ENCODE measurements at places on chromosomes 2 and 18.
A peak's percentile ranks its signal among the peaks of the same experiment; 100 is the strongest.

- DNase-seq, result peak; percentile 58
These were observed 75.3 kb downstream of the VSNL1 start for GRCh38 chr2:17615728-17616351.

DNA sequence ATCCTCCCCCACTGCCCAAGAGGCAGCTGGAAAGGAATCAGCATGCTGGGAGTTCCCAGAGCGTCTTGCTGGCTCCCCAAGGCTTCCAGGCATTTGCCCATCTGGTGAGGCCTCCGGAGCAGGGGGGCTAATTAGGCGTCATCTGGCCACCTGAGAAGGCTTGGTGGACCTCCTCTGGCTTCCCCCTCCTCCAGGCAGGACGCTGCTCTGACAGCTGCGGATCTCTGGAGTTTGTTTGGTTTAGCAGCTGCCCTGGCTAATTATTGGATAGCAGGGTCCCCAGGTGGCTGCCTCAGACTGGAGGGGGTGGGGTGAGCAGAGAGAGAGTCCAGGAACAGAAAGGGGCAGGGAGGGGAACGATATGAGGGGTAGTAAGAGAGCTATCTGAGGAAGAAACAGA, 425.2 kb upstream of the MEX3C start:
- DNase-seq, result no peak

DNA sequence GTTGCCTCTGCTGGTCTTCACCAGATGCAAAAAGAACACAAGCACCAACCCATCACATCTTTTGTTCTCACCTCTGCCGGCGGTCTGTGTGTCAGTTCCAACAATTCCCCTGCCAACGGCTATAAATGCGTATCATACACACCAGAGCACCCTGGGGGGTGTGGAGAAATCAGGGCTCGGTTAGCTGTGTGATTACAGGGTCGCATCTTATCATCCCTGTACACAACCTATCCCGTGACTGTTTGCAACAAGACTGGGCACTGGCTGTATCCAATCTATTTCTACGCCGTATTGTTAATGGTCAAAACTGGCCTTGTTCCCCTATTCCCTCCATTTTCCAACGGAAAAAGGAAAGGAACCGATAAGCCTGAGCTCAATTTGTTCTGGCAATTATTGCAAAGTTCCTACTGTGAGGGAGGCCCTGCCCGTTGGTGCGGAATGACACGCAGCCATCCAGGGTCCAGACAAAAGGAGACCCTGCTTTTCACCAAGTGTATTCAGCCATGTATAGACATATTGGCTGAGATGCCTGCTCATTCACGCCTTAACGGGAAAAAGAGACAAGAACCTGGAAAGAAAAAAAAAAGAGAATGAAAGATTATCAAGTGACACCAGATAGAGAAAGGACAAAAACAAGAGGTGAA, 136.9 kb downstream of the CDH20 start:
- no peak for DNase-seq

DNA sequence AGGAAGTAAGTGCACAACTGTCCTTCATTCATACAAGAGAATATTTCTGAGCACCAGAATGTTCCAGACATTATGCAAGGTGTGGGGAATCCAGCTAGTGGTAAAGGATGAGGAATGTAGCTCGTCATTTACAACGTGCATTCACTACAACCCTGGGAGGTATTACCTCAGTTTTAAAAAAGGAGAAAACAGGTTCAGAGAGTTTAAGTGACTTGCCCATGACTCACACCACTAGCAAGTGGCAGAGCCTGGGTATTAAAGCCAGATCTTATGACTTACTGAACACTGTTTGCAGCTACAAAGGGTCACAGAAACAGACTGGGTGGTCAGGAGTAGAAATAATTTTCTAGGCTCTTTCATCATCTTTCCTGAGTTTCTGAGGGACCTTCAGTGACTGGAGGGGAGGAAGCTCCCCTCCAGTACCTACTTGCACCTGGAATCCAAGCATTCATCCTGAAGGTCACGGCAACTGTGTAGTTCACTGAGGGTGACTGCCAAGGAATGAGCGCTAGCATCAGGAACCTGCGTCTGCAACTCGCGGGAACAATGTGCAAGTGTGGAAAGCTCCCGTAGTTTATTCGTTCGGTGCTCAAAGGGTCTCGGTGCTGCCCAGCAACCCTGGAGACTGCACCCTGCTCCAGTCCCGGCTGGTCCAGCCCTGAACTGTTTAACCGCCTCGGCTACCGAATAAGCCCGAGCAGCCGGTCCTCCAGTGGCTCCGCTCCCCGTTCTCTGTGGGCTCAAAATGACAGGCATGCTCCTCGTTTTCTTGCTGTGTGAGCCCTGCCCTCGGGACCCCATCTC, 647 bp downstream of the CCDC121 start:
- peak; percentile 74 for DNase-seq

DNA sequence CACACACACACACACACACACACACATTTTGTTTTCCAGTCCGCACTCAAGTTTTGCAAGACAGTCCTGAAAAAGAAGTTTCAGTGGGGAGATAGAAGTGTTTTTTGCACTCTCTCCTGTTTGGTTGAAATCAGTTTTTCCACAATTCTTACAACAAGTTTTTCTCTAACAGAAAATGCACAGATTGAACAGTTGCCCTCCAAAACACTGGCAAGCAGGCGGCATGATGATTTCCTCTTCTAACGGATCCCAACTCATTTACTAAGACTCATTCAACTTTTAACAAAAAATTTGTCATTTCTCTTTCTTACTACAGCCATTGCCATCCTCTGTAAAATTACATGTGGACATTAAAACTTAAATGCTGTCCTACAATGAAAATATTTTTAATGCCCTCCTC, 117.6 kb upstream of the DTNA start:
- no peak for DNase-seq

DNA sequence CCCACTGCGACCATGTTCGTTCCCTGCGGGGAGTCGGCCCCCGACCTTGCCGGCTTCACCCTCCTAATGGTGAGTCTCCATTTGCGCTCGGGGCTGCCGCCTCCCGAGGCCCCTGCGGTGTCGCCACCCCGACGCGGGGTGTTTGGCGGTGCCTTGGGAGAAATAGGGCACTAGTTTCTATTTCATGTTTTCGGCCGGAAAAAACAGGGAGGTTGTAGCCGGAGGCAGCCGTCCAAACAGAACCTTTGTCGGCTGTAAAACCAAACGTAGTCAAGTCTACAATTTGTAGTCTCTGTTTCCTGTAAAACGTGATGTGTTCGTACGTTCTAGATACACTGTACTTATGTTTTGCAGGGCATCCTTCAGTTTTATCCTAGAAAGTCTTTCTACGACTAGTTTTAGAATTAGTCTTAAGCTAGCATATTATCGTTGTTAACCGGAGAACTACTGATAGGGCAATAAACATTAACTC, 290 bp downstream of the PSMG2 start:
- DNase-seq, result no peak

DNA sequence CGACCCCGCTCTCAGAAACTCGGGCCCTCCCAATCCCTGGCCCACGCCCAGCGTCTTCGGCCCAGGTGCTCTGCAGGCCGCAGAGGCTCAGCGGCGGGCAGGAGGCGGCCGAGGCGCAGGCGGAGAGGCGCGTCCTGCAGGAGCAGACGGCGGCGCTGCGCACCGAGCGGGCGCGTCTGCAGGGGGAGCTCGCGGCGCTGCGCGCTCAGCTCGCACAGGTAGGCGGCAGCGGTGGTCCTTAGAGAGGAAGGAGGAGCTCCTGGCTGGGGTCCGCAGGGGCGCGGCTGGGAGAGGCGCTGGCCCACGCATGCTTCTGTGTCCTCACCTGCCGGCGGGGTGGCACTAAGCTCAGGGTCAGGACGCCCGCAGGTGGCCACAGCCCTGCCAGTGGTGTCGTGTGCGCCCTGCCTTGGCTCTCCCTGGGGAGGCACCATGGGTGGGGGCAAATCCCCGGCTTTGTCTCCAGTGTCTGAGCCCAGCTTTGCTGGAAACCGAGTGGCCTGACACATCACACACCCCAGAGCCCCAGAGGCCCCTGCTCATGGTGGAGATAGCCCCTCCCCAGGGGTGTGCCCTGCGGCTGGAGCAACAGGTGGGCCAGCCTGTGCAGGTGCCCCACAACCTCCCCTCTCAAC, 14.9 kb upstream of the SNED1 start:
- no peak for DNase-seq

DNA sequence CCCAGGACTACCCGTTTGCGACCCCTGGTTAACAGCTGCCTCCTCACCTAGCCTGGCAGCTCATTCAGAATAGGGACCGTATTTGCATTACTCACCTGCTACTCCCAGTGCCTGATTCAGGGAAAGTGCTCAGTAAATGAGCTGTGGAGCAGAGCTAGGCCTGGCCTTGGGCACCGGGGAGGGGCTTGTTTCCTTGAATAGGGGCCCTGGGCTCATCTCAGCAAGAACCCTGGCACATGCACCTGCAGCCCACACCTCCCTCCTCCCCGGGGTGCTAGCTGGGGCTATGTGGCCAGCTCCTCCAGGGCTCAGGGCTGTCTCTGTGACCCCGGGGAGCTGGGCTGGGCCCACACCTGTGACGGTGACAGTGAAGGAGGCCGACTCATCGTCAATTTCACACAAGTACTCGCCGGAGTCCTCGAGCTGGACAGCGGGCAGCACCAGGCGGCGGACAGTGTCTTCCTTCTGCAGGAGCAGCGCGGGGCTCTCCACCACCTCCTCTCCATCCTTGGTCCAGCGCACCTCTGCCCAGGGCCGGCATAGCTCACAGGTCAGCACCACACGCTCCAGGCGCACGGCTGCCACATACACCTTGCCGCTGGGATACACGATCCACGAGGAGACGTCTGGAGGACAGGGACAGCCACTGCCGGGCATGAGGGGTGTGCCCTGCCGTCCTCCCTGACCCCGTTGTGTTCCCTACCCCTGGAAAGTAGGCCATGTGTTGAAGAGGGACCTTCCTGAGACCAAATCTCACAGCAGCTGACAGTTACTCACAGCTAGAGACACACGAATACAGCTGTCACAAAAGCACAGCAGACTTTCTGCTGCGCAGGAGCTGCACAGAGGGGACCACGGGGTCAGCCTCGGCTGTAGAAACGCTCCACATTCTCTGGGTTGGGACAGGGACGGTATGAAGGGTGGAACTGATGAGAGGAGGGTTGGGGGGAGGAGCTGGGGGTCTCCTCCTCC, 9.0 kb downstream of the OBSL1 start:
- no peak for DNase-seq

DNA sequence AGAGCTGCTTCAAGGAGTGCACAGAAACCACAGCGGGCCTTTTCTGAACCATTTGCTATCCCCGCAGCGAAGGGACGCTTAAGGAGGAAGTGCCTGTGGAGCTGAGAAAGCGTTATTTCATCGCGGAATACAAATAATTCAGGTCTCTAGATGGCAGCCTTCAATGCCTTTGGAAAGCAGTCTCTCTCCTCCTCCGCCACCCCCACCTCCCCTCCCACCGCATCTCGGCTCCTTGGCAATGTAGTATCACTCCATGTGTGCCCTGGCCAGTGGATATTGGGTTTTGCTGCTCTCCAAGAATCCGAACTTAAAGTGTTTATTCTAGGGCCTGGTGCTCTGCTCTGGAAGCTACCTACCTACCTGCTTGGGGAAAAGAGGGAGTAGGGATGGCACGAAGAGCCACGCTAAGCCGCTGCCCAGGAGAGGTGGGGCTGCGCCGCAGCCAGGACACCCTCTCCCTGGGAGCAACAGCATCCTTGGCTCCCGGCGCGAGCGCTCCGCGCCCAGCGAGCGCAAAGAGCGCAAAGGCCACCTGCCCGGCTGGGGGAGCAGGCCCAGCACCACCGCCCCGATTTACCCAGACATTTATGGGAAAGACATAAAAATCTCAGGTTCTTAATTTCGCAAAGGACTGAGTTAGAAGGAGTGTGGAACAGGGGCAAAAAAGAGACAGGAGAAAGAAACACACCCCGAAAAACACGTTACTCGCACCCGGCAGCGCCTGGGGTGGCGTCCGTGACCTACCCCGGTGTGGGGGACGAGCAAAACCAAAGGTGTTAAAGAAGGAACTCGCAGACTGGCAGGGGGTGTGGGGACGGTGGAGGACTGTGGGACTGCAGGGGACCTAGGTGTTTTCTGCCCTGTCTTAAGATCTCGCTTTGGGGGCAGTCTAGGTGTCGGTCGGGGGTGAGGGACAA, 1.0 kb downstream of the SPHKAP start:
- no peak for DNase-seq

- DNase-seq, result no peak
These were observed 323.9 kb upstream of the SOX11 start for GRCh38 chr2:5368263-5368662.

GRCh38 chr2:85016446-85016845, 45.5 kb downstream of the KCMF1 start:
- no peak for DNase-seq

- DNase-seq, result no peak
These were observed 228.5 kb upstream of the ZEB2 start for GRCh38 chr2:144748443-144748842.

DNA sequence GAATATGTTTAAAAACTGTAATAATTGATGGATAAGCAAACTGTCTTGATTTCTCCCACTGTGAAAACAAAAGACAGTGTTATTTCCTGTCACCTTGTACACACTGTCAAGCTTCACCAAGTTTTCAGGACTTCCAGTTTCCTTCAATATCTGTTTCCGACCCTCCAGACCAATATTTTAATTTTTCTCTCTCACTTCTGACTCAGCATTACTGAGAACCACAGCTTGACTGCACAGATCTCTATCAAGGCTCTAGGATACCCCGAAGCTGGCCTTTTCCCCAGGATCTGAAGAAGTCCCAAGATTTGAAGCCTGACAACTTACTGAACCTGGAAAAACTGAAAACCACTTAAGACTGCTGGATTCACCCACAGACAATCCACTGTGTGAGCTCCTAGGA, 13.2 kb upstream of the SULT1C3 start:
- no peak for DNase-seq

- no peak for DNase-seq
These were observed 31.4 kb upstream of the RHOB start for GRCh38 chr2:20415511-20415918.

DNA sequence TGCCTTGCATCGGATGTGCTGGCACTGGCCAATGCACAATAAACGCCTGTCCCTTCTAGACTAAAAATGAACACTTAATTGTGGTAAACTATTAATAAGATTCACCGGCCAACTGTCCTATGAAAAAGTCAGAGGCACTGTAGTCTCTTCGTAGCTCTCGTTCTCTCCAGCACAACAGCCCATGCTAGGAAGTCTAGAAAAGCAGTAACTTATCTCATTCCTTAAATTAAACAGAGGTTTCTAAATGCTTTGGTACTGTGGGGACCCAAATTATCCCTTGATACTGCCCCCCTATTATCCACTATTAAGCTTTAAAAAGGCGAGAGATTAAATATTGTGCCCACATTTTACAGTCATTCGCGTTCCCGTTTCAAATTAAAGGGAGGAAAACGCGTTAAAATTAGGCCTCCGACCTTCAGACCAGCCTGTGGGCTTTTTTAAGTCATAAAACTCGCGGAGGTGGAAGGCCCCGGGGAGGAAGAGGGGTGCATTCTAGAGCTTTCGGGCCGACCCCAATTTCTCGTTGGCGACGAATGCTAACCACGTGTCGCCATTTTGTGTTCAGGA, 1.5 kb upstream of the PCBP1 start:
- DNase-seq, result no peak

DNA sequence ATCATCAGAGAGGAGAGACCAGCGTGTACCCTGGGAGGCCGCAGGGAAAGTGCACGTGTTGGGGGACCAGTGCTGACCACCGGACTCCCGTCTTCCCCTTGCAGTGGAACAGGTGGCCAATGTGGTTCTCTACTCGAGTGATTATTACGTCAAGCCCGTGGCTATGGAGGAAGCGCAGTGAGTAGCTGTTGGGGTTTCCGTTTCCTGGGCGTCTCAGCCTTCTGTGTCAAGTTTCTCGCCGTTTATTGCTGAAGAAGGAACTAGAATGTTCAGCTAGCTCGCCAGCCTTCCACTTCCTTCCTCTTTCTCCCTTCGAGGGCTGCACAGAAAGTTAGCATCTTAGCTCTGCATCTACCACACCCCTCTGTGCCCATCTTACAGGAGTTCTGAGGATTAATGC, 22.8 kb upstream of the DGKD start:
- DNase-seq, result no peak
